ENCODE measurements at places on chromosomes 5 and 9.

DNA sequence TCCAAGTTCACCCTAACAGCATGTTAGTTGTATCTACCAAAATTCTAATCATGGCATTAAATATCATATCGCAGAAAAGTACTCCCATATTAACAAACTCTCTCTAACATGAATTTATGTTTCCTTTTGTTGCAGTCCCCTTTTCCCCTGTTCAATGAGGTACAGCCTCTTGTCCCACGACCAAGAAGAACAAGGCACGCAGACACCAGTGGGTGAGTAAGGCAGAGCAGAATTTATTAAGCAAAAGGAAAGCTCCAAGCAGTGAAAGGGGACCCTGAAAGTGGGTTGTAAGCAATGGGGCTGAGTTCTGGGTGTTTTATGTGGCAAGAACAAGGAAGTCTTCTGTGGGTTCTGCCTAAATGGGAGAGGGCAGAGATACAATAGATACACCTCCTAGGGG lies 183.5 kb downstream of the LURAP1L start:
- no peak for DNase-seq

- DNase-seq, result peak; percentile 16
Measured at GRCh38 chr9:125393426-125393825, 131.8 kb downstream of the GAPVD1 start.

DNA sequence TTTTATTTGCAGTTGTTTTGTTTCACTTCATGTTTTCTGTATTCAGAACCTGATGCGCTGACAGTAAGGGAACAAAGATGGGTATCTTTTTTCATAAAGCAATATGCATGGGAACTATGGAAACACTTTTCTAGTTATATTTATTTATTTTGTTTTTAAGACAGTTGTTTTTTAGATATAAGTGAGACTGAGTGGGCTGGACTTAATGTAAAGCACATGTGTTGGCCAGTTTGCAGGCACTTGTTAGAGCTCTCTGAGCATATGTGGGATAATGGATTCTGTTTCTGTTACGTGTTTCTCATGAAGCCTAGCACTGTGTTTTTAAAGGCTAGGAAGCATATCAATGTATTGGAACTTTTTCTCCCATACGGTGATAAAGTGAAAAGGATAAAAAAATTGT lies 164.1 kb downstream of the PRR16 start:
- DNase-seq, result peak; percentile 37

GRCh38 chr9:76664120-76664519 lies 100.1 kb upstream of the PCA3 start:
- no peak for DNase-seq

- DNase-seq, result peak; percentile 58
Measured at GRCh38 chr5:154194345-154195329, 4.1 kb downstream of the GALNT10 start.

All from fibroblast of skin of scalp (primary cell).